Myocyte (in vitro differentiated cells): ENCODE measurements at places on chromosomes 1 and 21.

GRCh38 chr21:42114646-42115045, 43.5 kb downstream of the UMODL1 start:
- DNase-seq, result no peak

- DNase-seq, result no peak
Observed at GRCh38 chr1:146049436-146049835, 27.9 kb upstream of the HJV start.

DNA sequence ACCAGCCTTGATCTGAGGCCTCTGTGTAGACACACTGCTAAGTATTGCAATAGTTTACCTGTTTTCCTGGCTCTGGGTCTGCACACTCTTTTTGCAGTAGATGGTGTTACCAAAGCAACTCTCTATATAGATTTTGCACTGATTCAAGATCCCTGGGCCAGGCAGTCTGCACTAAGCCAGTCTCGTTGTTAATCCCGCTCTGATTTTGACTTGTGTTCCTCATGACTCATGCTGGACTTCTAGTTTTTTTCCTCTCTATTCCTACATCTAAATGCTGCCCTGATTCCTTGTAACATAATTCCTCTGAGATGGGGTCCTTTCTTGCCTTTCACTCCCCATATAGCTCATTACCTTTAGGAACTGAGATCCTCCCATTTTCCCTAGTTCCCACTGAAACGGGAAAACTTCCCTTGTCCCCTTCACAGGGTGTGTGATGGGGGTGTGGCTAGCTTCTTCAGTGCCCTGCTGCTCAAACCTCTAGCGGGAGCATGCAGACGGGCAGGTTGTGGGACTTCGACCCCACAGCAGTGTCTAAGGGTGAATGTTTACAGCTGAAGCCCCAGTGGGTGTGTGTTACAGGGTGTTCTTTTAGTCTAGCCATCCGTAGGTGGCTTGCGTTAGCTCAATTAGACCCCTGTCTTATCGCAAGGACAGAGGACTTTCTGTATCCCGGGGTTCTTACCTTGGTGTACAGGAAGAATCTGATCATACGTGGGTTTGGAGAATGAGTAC, 106.5 kb upstream of the RAB3GAP2 start:
- DNase-seq, result no peak

- peak; percentile 43 for DNase-seq
Observed at GRCh38 chr1:153122831-153123421, 9.6 kb upstream of the SPRR2F start.

- no peak for DNase-seq
Observed at GRCh38 chr1:42936309-42937078, 22.2 kb downstream of the SLC2A1 start.

DNA sequence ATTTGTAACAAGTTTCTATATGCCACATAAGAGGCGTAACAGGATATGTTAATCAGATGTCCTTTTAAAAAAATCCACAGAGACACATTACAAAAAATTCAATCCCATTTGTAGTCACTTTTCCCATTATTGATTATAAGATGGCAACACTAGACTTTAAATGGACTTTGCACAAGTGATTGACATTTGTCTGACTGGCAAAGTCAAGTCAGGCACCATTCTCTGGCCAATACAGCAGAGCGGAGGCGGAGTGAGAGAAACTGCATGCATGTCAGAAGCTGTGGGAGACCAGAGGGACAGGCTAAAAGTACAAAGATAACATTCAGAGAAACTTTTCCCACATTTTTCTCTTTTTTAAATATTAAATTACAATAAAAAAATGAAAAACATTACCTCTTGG, 28.1 kb upstream of the RGS5 start:
- peak; percentile 2 for DNase-seq

GRCh38 chr1:232999956-233000625, 49.7 kb downstream of the NTPCR start:
- no peak for DNase-seq

GRCh38 chr1:242522304-242522945, 2.1 kb downstream of the PLD5 start:
- DNase-seq, result no peak

- no peak for DNase-seq
Observed at GRCh38 chr1:18302788-18303413, 177.8 kb upstream of the KLHDC7A start.

DNA sequence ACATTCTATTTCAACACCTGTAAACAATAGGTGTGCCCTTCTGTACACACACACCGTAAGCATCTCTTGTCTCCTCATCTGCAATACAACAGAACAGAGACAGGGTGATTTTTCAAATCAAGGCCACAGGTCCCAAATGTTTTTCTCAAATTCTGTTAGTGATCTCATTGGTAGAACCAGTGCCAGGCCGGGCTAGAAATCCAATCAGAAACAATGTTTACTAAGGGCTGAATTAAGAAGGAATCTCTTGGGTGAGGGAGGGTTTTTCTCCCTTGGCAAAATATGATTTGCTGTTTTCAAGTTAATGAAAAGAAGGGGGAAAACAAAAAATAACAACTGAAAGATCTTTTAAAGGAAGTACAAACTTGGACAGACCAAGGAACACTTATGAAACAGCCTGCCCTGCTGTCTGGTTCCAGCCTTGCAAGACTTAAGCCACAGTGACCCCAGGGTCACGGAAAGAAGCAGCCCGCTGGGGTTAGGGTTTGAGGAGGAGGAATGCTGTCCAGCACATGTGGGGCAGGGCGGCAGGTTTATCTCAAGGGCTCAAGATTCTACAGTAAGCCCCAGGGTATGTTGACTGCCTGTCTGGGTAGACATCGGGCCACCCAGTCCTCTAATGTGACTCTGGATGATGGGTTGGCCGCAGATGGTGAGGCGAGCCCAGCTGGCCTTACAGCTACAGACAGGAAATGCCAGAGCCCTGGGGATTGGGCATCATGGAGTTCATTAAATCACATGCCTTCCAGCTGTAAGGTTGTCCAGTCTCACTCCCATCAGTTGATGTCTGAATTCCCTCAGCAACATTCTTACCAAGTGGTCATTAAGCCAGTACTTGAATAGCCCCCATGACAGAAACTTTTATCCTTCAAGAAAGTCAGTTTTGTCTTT, 73.3 kb upstream of the SLC44A3 start:
- peak; percentile 16 for DNase-seq

- no peak for DNase-seq
Observed at GRCh38 chr21:37508341-37508740, 141.8 kb downstream of the DYRK1A start.

GRCh38 chr1:169768161-169768560, 26.5 kb downstream of the METTL18 start:
- no peak for DNase-seq

DNA sequence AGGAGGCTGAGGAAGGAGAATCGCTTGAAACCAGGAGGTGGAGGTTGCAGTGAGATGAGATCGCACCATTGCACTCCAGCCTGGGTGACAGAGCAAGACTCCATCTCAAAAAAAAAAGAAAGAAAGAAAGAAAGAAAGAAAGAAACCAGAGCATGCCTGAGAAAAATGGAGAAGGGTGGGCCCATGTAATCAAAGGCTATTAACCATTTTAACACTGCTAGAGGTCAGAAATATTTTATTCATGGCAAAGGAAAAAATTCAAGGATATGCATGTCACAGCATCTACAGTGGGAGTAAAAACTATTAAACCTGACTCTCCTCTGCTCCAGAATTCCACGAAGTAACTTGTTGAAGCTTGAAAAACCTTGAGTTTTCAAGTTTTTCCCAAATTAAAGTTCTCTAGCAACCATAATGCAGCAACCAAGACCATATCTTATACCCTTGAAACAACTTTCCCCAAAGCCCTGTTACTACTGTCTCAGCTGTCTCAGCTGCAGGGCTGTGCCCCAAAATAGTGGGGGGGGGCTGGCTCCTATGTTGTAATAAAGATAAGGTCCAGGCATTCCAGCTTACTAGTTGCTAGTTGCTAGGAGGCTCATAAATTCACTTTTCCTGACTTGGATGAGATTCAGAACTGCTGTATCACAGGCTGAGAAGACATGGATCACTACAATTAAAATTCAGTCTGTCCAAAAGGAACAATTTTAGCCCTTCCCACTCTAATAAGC, 112.9 kb upstream of the SOD1 start:
- no peak for DNase-seq

GRCh38 chr21:15065392-15066122, 757 bp upstream of the NRIP1 start:
- DNase-seq, result peak; percentile 88

DNA sequence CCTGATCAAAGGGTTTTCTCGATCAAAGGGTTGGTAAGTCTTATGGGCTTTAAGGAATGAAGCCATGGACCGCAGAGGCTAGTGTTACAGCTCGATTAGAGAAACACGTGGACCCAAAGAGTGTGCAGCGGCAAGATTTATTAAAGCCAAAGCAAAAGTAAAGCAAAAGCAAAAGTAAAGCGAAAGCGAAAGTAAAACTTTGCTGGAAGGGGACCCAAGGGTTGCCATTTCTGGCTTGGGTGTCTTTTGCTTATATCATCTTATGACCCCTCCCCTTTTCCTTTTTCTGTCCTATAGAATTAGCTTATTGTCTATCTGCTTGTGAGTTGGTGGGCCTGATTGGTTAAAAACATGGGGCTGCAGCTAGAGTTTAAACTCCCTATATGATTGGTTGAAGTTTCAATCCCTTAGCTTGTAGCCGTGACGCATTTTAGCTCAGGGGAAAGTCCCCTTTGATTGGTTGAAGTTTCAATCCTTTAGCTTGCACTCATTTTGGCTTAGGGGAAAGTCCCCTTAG, 957.0 kb downstream of the AMY1C start:
- peak; percentile 26 for DNase-seq

GRCh38 chr1:110601332-110601731, 4.8 kb downstream of the KCNA2 start:
- no peak for DNase-seq

DNA sequence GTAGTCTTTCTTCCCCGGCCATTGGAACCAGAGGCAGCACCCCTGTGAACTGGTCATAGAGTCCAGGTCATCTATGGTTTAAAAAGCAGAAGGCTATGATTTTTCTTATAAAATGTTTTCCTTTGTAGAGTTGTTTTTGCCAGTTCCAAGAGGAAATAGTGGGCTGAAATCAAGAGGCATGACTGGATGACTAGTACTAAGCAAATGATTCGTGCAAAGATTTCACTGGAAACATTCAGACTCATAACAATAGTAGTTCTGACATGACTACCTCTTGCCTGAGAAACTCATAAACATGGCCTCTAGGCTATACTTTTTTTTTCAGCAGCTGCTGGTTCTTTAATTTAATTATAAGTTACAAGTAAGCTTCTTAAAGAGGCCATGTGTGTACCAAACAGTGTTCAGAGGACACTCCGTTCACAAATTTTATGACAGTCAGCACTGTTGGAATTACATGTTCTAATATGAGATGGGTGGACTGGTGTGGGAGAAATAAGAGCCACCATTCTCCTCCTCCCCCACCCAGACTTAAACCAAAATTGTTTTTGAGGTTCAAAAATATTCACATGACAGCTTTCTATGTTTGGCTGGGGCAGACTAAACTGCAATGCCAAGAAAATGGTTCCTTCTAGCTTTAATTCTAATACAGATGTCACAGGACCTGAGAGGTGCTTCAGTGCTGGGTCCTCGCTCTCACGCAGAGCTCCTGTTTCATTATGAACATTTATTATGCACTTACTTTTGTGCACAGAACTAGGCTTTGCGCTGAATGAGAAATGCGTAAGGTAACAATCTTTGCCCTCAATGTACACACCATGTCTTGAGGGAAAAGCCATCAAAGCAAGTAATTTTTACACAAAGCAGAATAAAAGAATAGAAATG, 147.5 kb downstream of the ZC3H11B start:
- no peak for DNase-seq

- peak; percentile 77 for DNase-seq
Observed at GRCh38 chr1:21647431-21648351, 21.5 kb downstream of the RAP1GAP start.

DNA sequence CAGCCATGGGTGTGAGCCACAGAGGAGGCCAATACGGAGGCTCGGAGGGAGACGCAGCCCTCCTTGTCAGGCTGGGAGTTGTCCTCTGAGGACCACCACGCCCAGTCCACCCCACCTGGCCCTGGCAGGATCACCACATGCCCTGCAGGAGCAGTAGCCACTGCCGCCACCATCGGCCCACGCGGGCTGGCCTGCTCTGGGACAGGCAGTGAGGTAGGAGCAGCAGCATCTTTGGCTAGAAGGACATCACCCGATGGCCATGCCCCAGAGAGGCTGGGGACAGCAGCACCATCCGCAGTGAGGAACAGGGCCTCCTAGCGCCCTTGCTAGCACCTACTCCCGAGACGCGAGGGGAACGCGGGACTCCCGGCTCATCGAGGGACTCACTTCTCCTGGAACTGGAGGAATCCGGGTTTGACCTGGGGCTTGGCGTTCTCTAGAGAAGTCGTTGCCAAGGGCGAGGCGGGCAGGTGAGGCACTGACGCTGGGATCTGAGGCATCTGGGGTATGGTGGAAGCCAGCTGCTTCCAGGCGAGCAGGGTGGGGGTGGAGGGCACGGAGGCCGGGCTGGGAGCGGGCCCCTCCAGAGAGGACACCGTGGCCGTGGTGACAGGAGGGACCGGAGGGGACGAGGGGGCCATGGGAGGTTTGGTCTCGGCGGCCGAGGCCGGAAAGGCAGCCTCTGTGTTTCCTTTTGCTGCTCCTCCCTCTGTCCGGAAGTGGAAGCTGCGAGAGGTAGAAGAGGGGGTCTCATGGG, 148.9 kb downstream of the CASZ1 start:
- no peak for DNase-seq

DNA sequence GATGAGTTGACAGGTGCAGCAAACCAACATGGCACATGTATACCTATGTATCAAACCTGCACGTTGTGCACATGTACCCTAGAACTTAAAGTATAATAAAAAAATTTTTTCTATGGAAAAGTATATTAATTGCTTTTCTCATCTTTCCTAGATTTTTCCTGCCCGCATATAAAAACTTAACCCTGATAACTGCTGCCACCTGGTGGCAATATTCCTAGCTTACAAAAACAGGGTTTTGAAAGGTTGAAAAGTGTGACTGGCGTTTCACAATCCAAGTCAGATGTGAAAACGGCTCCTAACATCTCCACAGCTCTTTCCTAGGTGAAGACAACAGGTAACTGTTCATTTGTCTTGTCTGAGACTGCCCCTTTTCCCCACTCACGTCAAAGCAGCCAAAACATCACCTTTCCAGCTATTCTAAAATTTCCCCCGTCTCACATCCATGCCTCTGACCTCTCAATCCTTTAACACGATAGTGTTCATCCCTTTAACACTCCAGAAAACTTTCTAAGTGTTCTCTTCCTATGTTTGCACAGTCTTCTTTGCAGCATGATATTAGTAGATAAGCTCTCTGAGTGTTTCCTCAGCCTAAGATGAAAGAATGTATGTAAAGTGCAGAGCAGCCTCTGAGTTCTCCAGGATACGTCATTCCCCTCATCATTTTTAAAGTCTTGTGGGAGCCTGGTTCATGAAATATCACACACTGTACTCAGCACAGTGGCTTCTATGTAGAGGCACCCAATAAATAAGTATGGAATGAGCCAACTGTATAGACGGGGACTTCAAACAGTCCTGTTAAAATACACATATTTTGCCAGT, 27.5 kb downstream of the OVGP1 start:
- peak; percentile 67 for DNase-seq

DNA sequence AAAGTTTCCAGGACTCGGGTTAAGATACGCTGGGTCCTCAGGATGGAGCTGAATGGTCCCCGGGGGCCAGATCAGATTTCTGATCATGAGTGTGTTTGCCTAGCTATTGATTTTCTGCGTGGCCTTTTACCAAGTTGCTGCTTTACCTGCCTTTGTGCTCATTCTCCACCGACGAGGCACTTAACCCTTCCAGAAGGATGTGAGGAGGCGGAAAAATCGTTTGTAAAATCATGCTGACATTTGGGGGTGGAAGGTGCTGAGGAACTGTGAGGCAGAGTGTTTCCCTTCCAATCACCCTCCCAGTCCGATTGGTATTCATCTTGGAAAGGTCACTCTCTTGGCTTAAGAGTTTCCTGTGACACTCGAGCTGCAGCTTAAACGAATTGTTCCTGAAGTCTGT, 337.1 kb upstream of the KAZN start:
- no peak for DNase-seq

GRCh38 chr1:67534627-67535065, 104.4 kb upstream of the SERBP1 start:
- DNase-seq, result peak; percentile 75
